GM12864 (cell line): ENCODE measurements at places on chromosomes 6 and 20.

DNA sequence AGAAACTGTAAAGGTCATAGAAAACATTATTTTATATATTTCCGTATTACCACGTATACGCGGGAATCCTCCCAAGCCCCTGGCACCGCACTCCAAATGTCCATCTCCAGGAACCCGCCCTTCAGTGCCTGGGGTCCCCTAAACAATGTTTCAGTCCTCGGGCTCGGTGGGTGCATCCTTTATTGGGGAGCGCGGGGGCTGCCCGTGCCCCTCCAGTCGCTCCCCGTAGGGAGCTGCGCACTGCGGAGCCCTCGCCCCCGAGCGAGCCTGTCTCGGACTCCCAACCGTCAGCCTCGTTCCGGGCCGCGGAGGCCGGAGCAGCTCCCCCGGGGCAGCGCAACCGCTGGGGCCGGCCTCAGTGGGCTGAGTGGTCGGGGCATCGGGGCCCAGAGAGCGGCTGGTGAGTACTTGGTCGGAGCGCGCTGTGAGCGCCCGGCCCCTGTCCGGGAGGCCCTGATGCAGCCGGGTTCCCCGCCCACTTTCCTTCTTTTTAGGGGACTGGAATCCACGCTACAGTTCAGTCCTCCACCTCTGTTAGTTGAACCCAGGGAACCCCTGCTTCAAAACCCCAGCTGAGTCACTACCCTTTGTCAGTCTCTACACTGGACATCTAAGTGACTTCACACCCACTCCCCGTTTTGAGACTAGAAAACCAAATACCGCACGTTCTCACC, at the start of gene DNAH8:
Gene DNAH8 (plus strand): TSS at position 296 of the 674 bp plus-strand sequence. CDS start 7,499 bp downstream, outside the sequence.
- DNase-seq = no peak

GRCh38 chr6:41422161-41422560, 86.8 kb downstream of the NCR2 start:
- no peak for DNase-seq

- DNase-seq = no peak
Observed at GRCh38 chr20:20546402-20546801, 166.0 kb downstream of the RALGAPA2 start.

DNA sequence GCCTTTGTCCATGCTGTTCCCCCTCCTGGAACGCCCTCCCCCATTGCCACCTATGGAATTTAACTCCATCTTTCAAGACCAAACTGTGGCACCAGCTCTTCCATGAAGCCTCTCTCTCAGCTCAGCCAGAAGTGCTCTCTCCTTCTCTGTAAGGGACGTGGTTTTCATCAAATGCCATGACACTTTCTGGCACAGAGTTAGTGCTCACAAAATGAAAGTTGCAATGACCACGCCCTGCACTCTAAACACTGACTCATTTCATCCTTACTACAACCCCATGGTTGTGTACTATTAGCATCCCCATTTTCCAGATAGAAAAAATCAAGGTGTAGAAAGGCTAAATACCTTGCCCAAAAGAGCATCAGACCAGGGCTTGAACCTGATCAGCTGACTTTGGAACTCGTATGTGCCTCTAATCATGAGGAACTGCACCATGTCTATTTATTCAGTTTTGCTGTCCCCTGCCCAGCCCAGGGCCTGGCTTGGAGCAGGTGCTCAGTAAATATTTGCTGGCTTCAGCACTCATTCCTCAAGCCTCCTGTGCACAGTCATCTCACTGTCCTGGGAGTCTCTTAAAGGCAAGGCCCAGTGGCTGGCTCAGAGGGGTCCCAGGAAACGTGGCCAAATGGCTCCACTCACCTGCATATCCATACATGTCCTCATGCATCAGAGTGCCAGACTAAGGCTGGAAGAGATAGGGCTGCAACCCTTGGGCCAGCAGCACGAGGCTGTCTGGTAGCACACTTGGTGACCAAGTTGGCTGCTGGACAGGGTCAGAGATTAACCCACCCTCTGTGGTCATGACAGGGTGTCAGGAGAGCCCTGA, 77.9 kb downstream of the MRPL14 start:
- DNase-seq = no peak

DNA sequence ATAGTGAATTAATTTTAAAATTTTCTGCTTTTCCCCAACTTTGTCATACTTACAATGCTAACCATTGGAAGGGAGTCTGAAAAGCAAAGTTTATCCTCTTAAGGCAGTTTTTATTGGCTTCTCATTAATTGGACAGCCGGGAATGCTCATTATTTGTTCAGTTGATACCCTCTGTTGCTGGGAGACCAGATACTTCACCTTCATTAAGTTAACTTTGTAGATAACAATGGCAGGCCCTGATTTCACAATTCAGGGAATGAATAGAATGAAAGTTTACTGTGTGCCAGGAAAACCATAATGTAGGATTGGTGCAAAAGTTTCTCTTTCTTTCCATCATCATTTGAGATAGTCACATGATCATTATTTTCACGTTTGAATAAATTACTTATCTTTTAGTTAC, 49.0 kb downstream of the COL19A1 start:
- DNase-seq = no peak

- no peak for DNase-seq
Observed at GRCh38 chr6:89459501-89459900, 26.5 kb downstream of the ANKRD6 start.

DNA sequence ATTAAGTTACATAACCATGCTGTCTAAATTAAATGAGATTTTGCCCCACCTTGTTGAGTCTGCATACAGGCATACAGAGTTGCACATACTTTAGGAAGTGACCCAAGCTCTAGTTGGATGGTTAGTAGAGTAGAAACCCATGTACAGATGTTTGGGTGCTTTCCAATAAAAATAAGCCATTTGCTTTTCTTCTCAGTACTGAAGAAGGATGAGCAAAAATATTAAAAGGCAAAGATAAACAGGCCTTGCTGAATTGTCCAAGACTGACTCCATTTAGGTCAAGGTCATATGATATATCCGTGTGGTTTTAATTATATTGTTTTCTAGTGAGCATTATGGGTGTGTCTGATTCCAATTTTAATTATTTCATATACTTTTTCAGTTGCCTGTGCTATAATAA, 589.4 kb downstream of the RFPL4B start:
- no peak for DNase-seq

- no peak for DNase-seq
Observed at GRCh38 chr6:74249658-74250057, 553.7 kb downstream of the CD109 start.
